ENCODE measurements at places on chromosomes 12 and 14.

- no peak for DNase-seq
Observed at GRCh38 chr14:39665075-39665475, 232.8 kb upstream of the FBXO33 start.

DNA sequence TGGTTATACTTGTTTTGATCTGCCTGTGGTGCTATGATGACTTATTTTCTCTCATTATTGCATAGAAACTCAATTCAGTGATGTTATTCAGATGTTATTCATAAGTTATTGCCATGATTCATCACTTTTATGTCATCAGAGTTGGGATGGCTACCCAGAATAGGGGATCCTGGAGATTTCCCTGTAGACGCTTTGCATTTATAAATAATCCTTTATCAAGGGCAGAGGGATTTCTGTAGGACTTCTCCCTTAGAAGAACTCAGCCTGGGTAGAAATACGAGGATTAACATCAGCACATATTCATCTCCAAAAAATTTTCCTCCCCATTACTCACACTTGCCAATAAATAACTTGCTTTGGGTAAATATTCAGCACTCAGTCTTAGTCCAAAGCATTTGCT is 4.9 kb downstream of the GPRC5A start:
- peak; percentile 76 for DNase-seq

DNA sequence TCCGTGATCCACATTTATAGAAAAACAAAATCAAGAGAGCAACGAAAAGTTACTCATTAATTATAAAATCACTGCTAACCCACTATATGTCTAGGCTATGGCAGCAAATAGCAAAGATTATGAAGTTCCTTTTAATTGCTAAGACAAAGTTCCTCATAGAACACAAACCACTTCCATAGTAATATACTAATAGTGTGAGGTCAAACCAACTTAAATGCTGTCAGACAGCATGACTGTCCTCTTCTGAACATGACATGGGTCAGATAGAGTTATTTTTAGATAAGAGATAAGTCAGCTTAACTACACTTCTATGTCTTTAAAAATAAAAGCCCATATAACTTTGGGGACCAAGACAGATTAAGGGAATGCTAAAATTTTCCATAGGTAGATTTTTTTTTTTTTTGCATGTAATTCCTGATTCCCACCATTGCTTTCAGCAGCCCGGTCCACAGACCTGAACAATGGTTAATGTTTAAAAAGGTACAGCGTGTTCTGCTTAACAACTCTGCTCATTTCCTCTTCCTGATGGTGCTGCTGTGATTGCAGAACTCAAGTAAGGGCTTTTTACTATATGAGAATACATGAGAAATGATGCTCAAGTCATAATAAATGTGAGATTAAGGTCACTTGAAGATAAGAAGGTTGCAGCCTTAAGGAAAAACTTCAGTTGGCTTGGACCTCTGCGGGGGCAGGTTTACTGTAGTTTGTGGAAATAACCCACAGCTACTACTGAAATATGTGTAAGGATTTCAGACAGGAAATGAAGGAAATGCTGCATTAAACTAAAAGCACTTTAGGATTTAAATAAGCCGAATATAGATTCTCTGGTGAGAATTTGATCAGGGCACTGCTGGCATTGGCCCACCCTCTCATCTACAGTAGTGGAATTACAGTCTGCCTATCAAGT is 37.7 kb upstream of the DUSP6 start:
- no peak for DNase-seq

GRCh38 chr14:56694609-56695008 is 115.0 kb downstream of the TMEM260 start:
- no peak for DNase-seq

DNA sequence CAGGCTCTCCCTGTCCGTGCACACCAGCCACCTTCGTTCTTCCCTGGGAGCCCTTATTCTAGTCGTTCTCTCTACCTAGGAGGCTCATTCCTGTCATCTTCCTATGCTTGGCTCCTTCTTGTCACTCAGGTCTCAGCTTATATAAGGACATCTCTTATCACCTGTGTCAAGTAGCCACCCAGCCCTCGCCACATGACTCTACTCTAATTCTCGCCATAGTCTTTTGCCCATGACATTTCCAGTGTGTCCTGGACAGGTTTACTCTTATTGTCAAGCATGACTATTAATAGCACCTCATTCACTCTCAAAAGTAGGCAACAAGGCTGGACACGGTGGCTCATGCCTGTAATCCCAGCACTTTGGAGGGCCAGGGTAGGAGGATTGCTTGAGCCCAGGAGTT is 175.7 kb upstream of the NUDT4 start:
- DNase-seq: no peak

Measured in GM23248 (cell line).